GM19239 (cell line): ENCODE measurements at places on chromosomes 12 and 14.

- no peak for DNase-seq
Observed at GRCh38 chr12:4270016-4270830, 3.3 kb upstream of the CCND2 start.

DNA sequence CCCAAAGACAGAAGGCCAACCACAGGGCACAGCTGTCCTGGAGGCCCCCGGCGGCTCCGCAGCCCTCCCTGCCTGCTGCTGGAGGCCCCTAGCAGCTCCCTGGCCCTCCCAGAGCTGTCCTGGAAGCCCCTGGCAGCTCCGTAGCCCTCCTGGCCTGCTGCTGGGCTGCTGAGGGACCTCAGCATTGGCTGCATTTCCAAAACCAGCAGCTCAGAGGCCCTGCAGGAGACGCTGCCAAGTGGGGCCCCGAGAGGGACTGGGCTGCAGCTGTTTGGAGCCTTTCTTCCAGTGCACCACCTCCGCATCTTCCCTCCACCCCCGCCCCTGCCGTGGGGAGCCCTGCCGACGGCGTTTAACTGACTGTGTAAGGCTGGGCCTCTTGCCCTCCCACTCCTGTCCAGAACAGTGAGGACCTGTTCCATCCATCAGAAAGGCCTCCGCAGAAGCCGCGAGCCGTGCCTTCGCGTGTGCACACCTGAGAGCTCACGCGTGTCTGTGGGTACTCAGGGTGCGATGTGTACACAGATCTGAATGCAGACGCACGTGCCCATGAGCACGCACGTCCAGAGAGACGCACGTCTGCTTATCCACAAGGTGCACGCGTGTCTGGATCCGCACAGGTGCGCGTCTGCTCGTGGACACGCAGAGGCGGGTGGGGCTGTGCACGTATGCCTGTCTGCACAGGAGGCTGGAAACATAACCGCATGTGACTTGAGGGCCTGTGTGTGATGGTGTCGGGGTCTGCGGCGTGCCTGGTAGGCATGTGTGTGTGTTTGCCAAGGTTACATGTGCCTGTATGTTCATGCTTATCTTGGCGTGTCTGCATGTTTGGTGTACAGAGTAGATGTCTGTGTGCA, 57.0 kb upstream of the FBRSL1 start:
- no peak for DNase-seq

DNA sequence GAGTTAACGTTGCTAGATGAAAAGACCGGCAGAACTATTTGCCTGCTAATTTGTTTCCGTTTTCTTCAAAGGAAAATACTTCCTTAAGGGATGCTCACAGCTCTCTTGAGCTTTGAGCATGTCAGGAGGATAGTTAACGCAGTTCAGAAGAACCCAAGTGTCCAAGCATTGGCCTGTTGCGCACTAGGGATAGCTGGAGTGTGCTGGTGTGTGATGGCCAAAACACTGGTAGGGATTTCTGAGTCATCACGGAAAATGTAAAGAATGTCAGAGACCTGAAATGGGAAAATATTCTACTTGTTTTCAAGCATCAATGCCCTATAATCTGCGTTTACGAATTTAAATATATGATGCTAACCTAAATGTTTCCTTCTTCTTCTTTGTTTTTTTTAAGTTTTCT, 97.8 kb downstream of the VRK1 start:
- no peak for DNase-seq

GRCh38 chr12:62166525-62166924, 93.7 kb upstream of the USP15 start:
- no peak for DNase-seq

DNA sequence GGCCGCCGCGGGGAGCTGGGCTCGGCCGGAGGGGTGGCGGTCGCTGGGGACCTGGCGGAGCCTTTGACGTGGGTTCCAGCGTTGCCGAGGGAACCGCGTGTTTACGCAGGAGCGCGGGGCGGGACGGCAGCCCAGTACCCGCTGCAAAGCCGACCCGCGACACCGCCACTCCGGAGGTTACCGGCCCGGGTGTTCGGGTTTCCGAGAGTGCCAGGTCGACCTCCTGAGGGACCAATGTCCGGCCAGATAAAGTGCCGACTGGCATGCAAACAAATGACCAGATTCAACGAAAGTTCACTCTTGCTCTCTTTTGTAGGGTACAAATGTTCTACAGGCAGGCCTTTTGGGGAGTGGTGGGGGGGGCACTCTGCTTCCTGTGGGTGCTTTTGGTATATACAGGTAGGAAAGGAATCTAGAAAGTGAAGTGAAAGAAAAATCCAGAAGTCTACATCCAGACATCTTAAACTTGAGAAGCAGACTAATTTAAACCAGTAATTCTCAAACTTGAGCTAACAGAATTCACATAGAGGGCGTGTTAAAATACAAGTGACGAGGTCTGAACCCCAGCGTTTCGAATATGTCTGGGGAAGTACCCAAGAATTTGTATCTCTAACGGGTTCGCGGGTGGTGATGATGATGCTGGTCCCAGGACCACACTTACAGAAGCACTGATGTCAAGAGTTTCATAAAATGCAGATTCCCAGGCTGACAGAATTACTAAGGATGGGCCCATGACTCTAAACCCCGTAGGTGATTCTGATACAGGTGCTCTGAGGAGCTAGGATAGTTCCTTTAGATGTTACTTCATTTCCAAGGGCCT, at the start of gene GPR135:
Gene GPR135 (minus strand): TSS at position 65 of the 820 bp plus-strand sequence. CDS start 154 bp downstream, outside the sequence.
- DNase-seq = no peak

DNA sequence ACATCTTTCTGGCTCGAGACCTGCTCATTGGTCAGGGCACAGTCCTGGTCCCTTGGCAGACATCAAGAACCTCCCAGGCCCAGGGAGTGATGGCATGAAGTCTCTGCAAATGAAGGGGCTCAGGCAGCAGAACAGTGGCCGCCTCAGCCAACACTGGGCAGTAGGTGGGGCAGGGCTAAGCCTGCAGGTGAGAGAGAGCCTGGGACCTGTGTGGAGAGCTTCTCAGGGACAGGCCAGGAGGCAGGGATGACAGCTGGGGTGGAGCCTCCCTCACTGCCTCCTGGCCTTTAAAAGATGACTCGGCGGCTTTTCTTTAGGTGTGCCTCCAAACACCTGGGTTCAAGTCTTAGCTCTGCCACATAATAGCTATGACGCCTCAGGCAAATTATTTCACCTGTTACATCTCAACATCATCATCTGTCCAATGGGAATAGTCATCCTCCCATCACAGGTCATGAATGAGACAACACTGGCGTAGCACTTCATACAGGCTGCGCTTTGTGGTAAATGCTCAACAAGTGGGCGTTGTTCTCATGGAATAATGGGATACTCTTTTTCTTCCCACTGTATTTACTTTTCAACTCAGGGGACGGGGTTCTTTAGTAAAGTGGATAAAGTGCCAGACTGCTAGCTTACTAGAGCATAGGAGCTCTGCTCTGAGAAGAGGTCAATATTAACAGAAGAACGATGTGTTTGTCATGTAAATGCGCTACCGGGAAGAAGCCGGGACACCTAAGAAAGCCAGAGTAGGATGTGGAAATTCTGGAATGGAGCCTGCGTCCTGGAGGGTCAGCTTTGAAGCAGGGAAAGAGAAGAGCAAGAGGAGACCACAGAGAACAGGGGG, 277.4 kb downstream of the FOXN3 start:
- DNase-seq = no peak

- no peak for DNase-seq
Observed at GRCh38 chr14:89771251-89771650, 183.3 kb downstream of the EFCAB11 start.

- DNase-seq = no peak
Observed at GRCh38 chr12:107526555-107527180, 158.9 kb upstream of the PWP1 start.

GRCh38 chr14:76080025-76080424, 71.7 kb upstream of the GPATCH2L start:
- no peak for DNase-seq

- no peak for DNase-seq
Observed at GRCh38 chr14:73223049-73223448, 14.3 kb upstream of the PAPLN start.

DNA sequence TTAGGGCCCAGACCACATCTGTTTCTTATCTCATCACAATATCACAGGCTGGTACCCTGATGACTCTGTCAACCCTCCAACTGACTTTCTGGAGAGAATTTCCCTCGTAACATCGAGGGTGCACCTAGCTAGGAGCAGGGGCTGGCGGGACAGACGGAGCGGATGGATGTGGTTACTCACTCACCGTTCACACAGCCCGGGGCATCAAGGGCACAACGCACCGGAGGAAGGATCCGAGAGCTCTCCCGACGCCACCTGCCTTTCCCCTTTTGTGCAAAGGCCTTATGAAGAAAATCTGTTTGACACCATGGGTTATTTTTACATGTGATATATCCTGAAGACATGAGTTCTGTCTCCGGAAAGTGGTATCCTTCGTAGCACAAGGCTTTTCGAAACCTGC, 31.4 kb downstream of the SLC15A4 start:
- DNase-seq = no peak

GRCh38 chr12:33663000-33663654, 223.5 kb upstream of the SYT10 start:
- no peak for DNase-seq

- peak; percentile 72 for DNase-seq
Observed at GRCh38 chr12:52870361-52871290, 21.8 kb upstream of the KRT78 start.

- DNase-seq = no peak
Observed at GRCh38 chr12:19244312-19244711, 114.8 kb downstream of the PLEKHA5 start.

DNA sequence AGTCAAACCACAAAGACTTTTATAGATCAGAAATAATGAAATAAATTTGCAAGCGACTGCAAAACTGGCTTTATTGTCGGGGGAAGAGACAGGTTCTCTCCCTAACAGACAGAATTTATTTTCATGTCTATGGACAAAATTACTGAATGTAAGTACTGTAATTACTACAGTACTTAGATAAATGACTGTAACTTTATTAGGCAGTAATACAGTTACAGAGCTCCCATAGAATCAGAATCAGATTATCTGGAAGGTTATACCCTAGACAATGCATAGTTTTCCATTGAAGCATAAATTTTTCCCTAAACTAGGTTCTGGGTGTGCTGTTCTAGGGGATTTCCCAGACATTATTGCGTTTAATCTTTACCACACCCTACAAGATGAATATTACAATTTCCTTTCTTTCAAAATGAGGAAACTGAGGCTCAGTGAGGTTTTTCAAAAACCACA, 114.2 kb downstream of the C12orf75 start:
- DNase-seq = no peak

DNA sequence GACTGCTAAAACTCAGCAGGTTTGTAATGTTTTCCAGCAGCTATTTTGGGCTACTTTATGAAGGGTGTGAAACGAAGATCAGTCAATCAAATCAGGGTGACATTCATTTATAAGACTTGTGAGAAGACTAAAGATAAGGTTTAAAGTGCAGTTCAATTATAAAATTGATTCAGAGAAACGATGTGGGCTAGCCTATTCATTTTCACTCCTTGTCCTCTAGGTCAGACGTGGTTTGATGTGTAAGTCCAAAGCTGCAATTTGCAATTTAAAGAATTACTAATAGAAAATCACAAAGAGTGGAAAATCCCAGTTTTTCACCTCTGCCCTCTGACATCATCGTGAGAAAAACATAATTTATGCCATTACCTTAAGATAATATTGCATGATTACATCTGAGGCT, 243.5 kb upstream of the NOVA1 start:
- DNase-seq = no peak

- DNase-seq = no peak
Observed at GRCh38 chr12:59077575-59078426, 157.5 kb upstream of the LRIG3 start.

DNA sequence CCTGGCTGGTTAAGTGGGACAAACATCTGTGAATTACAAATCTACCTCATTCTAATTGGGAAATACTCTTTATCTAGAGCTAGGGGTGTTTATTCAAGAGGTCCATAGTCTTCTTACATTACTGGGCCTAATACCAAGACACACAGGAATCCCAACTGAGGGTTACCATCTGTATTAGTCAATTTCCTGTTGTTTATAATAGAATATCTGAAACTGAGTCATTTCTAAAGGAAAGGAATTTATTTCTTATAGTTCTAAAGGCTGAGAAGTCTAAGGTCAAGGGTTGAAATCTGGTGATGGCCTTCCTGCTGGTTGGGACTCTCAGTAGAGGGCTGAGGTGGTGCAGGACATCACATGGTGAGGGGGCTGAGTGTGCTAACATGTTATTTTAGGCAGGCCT, 36.0 kb downstream of the RTRAF start:
- no peak for DNase-seq

GRCh38 chr12:23581913-23582312, 367.6 kb downstream of the SOX5 start:
- no peak for DNase-seq

- DNase-seq = no peak
Observed at GRCh38 chr12:95037906-95038305, 34.4 kb upstream of the NDUFA12 start.

- no peak for DNase-seq
Observed at GRCh38 chr14:28751467-28752058, 15.0 kb upstream of the FOXG1 start.

DNA sequence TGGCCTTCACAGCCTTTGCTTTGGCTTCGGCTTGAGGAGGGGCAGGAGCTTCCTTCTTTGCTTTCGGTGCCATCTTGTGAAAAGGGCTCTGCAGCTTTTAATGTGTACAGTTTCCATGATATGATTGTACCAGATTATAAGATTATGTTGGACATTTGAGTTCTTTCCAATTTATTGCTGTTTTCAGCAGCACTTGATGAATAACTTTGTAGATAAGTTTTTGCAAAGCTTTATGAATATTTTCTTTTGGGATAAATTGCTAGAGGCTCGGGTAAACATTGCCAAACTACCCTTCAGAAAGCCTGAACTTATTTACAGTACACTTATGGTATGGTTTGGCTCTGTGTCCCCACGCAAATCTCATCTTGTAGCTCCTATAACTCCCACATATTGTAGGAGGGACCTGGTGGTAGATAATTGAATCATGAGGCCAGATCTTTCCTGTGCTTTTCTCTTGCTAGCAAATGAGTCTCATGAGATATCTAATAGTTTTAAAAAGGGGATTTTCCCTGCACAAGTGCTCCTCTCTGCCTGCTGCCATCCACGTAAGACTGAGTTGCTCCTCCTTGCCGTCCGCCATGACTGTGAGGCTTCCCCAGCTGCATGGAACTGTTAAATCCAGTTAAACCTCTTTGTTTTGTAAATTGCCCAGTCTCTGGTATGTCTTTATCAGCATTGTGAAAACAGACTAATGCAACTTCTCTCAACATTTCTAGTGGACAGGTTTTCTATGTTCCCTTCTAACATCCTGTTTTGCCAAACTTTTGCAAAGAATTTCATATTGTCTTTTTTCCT, 70.4 kb downstream of the RCOR1 start:
- DNase-seq = no peak

GRCh38 chr12:3216097-3216496, 138.9 kb downstream of the TSPAN9 start:
- DNase-seq = no peak

GRCh38 chr12:94151582-94151981, 3.2 kb downstream of the PLXNC1 start:
- DNase-seq = no peak

- DNase-seq = peak; percentile 98
Observed at GRCh38 chr14:23057757-23058653, 685 bp upstream of the CDH24 start.
